ENCODE measurements at places on chromosomes 3 and 15.

GRCh38 chr15:62545467-62546227 lies 380.6 kb upstream of the C2CD4B start:
- DNase-seq, result peak; percentile 27

- DNase-seq, result no peak
These were observed 130.4 kb downstream of the SUCLG2 start for GRCh38 chr3:67524046-67524445.

- no peak for DNase-seq
These were observed 61.8 kb downstream of the CACNA2D2 start for GRCh38 chr3:50441424-50442217.

DNA sequence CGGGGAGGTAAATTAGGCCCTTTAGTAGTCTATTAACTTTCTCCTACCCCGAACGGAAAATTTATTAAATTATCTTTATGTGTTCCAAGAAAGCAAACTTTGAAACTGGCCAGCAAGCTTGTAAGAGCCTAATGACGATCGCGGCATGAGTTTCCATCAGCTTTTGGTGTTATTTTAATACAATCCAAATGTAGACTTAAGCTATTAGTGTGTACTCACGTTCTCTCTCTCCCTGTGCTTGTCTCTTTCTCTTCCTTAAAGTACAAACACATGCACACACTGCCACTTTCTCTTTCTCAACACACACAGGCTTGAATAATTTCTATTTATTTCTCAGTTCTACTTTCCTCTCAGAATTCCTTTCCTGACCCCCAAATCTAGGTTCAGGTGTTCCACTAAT lies 108.8 kb upstream of the MME start:
- DNase-seq, result no peak

DNA sequence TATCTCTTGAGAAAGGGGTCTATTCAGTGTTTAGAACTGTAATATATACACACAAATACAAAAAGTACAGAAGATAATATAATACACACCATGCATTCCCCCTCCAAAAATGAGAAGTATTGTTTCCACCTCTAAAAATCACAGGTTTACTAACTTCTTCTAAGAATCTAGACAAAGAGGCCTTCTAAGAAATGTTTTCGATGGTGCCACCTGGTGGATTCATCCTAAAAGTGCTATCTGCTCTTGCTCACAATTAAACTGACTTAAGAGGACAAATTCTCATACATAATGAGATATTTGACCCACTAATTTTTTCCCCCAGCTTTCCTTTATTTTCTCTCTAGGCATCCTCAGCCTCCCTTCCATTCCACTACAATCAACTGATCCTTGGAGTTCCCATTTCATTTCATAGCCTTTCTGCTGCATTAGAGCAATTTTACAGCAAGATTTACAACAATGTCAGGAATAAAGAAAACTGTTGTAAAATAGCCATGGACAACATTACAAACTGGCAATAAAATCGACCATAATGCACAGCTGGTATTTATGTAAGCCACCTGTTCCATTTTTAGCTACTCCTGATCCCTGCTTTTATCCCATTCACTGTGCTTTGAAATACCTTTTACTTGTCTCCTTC lies 124.6 kb downstream of the ARRDC4 start:
- DNase-seq, result no peak

- DNase-seq, result no peak
These were observed 51.5 kb downstream of the PGPEP1L start for GRCh38 chr15:98955961-98956723.

DNA sequence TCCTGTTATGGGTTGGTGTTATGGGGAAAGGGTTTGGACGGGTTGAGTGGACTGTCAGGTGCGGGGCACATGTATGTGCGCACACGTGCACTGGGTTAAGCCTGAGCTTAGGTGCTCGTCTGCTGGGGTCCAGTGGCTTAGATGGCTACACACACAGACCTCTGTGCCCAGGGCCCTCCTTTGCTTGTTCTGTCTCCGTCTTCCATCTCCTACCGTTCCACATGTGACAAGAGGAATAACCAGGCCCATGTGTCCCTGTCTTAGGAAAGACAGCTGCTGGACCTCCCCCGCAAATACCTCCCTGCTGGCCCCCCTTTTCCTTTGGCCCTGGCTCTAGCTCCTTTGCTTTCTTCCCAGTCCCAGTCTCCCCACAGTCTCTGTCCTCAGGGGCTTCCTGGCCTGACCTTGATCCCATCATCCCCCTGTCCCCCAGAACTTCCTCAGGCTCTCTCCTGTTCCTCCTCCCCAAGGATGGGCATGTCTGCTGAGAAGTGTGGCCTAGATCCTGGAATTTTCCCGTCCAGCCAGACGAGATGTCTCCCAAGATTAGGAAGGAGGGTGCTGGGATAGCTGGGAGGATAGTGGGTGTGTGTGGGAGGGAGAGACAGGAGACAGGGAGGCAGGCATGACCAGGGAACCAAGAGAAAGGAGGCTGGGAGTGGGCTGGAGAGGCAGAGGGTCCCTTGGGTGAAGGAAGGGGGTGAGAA lies 797 bp upstream of the THPO start:
- no peak for DNase-seq

- no peak for DNase-seq
These were observed 29.8 kb downstream of the IL1RAP start for GRCh38 chr3:190543671-190544070.

DNA sequence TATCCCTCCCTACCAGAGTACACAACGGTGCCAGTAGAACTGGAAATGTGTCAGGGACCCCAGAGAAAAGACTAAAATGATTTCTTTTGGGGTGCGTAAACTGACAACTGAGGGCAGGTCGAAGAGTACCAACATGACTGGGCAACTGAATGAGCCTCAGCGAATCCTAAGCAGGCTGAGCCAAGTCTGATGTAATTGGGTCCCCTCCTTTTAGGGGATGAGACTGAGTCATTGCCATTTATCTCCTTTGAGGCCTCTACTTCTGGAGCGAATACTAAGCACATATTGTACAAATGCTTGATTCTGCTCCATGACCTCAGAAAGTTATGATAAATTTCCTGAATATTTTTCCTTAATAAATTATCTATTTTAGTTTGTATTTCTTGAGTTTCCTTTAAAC lies 17.3 kb upstream of the GPR156 start:
- no peak for DNase-seq

- no peak for DNase-seq
These were observed 215.3 kb downstream of the CPNE4 start for GRCh38 chr3:131819381-131820055.

DNA sequence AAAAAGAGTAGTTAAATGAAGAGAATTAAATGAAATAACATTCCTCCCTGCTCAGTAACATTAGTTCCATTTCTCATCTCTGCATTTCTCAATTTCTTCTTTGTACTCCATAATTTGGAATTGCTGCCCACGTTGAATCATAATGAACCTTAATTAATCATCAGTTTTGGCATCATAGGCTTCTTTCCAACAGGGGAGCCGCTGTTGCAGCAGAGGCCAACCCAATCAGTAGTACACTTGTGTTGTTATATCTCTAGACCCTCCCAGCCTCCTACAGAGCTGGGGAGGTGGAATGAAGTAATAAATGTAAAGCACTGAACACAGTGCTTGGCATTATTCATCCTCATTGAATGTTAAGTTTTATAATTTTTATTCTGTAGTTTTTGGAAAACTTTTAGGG lies 240.7 kb downstream of the CHST2 start:
- no peak for DNase-seq

GRCh38 chr3:25673738-25674298 lies 9.1 kb upstream of the TOP2B start:
- no peak for DNase-seq
